ENCODE measurements at places on chromosomes 4 and X.

DNA sequence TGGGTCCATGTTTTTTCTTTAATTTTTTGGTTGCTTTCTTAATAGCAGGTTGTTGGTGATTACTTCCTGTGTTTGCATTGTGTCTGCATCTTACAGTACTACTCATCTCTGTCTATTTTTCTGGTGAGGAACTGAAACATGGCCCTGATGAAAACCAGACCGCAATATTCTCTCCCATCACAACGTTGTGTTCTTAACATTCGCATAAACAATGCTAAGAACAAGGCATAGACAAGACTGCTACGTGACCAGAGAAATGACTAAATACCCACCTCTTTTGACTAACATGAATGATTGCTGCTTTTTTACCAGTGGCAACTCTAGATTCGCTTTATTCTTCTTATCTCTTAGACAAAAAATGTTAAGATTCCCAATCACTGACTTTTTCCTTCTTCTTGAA, 179.1 kb downstream of the GC start:
- no peak for DNase-seq

DNA sequence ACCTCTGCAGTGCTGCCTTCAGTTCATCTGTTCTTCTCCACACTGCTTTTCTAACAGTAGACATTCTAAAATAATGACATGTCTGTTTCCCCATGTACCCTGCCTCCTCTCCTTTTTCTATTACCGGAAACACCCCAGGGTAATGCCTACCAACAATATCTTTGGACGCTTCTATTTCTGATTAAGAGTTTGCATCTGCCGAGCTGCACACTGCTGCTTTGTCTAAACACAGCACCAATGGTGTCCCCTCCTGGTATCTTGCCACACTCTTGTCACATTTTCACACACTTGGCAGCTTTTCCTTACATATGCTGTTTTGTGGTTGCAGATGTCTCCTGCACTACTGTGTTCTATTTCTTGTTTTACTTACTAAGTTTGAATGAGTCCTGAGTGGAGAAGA, 288.8 kb downstream of the GRIA2 start:
- peak; percentile 0 for DNase-seq

- no peak for DNase-seq
Measured at GRCh38 chrX:103685396-103685795, 1.1 kb downstream of the MORF4L2 start.

- no peak for DNase-seq
Measured at GRCh38 chrX:110847334-110847733, 51.7 kb upstream of the CHRDL1 start.

GRCh38 chr4:6854098-6854744, 55.4 kb upstream of the TBC1D14 start:
- no peak for DNase-seq

- DNase-seq, result no peak
Measured at GRCh38 chr4:81625422-81626417, 154.0 kb upstream of the RASGEF1B start.

DNA sequence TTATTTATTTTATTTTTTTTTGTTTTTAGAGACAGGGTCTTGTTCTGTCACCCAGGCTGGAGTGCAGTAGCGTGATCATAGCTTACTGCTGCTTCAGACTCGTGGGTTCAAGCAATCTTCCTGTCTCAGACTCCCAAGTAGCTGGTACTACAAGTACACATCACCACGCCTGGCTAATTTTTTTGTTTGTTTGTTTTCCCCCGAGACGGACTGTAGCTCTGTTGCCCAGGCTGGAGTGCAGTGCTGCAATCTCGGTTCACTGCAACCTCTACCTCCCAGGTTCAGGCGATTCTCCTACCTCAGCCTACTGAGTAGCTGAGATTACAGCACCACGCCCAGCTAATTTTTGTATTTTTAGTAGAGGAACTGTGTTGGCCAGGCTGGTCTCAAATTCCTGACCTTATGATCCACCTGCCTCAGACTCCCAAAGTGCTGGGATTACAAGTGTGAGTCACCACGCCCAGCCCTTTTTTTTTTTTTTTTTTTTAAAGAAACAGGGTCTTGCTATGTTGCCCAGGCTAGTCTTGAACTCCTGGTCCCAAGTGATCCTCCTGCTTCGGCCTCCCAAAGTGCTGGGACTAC, 32.2 kb downstream of the COPS4 start:
- no peak for DNase-seq

GRCh38 chr4:82284475-82284857, 89.3 kb downstream of the HNRNPD start:
- DNase-seq, result peak; percentile 23

DNA sequence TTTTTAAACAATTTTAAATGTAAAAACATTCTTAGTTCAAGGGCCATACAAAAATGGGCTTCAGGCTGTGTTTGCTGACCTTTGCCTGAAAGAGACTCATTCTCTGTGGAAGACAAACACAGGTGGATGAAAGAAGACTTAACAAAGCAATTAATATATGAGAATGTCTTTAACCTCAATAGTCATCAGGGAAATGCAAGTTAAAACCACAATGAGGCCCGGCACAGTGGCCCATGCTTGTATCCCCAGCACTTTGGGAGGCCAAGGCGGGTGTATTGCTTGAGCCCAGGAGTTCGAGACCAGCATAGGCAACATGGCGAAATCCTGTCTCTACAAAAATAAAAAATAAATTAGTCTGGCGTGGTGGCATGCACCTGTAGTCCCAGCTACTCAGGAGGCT, 7.1 kb upstream of the SMARCA1 start:
- DNase-seq, result no peak

- DNase-seq, result no peak
Measured at GRCh38 chr4:47054130-47054529, 22.8 kb downstream of the GABRB1 start.

DNA sequence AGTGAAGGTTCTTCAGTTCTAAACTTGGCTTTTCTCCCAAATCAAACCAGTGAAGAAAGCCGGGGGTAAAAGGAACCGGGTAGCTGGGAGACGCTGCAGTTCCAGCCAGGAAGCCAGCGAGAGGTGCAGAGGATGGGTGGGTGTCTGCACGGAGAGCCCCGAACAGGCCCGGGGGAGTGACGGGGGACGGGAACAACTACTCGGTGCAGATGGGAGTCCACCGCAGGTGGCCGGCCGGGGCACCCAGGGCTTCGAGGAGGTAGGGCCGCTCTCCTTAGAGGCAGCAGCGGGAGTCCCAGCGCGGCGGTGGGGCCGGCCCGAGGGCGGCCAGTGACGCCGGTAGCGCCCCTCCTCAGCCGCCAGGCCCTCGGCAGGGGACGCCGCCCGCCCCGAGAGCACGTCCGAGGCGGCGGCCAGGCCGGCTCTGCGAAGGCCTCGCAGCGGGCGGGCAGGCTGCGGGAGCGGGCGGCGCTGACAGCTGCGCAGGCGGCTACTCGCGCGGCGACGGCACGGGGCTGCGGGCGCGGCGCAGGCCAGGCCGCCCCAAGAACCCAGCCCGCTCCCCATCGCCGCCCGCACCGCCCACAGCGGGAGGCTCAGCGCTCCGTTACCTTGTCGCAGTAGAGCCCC, 449 bp downstream of the FBXL5 start:
- peak; percentile 69 for DNase-seq

- no peak for DNase-seq
Measured at GRCh38 chr4:109234596-109234995, 67.9 kb downstream of the COL25A1 start.

GRCh38 chr4:6380746-6381410, 91.5 kb downstream of the PPP2R2C start:
- DNase-seq, result no peak

DNA sequence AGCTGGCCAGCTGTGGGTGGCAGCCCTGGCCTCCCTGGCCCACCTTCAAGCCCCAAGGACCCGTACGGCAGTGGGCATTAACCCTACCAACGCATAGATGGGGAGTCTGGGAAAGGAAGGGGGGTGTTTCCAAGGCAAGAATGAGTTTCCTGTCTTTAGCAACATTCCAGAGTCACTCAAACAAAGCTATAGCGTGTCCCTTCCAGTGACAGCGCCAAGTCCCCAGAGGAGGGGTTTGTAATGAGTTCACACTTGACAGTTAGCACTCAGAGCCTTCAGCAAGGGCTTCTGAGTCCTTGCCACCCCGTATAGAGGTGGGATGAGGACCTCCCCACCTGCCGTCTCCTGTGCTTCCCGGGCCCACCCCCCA, 1.8 kb downstream of the BGN start:
- DNase-seq, result no peak

DNA sequence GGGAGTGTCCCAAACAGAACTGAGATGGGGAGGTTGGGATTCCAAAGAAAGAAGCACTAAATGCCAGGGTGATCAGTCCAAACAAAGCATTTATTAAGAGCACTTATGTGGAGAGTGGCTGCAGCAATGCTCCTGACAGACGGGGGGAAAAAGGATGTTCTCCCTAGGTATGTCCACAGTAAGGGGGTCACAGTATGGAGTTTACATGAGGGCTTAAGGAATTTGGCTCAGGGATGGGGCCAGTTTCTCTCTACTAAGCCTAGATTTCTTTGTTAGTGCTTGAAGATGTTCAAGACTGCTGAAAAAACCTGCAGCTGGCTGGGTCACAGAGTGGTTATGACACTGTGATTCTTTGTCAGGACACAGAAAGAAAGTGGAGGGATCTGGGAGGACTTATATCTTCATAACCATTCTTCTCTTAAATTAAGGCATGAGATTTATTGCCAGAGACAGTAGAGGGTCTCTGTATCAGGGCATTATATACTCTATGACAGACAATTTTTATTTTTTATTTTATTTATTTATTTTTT, 1468.0 kb downstream of the C4orf33 start:
- DNase-seq, result no peak
